Right ventricle myocardium inferior (tissue), 1 donor: ENCODE measurements at places on chromosomes 1 and 21.

DNA sequence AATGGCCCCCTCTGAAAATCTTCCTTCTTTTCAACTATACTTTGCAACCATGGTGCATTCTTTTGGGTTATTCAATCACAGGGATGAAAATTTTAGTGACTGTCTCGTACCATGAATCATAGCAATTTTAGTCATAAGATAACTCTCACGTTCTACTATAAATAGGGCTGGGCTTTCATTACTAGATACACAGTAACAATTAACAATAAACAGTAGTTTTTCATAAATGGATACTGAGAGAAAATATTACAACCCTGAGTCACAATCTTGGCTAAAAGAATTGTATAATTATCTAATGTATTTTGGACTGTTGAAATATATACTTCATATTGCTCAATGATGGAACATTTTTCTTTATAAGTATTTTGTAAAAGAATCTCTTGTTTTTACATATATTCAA is 96.1 kb downstream of the TEX35 start:
- no peak for DNase-seq

GRCh38 chr1:158794247-158794646 is 13.2 kb upstream of the OR6N2 start:
- DNase-seq, result no peak

DNA sequence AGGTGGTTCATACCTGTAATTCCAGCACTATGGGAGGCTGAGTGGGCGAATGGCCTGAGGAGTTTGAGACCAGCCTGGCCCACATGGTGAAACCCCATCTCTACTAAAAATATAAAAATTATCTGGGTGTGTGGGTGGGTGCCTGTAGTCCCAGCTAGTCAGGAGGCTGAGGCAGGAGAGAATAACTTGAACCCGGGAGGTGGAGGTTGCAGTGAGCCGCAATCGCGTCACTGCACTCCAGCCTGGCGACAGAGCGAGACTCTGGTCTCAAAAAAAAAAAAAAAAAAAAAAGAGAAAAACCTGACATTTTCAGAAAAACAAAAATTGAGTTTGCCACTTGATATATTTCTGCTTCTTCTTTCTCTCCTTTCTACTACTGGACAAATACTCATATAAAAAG is 24.3 kb downstream of the CA6 start:
- no peak for DNase-seq

DNA sequence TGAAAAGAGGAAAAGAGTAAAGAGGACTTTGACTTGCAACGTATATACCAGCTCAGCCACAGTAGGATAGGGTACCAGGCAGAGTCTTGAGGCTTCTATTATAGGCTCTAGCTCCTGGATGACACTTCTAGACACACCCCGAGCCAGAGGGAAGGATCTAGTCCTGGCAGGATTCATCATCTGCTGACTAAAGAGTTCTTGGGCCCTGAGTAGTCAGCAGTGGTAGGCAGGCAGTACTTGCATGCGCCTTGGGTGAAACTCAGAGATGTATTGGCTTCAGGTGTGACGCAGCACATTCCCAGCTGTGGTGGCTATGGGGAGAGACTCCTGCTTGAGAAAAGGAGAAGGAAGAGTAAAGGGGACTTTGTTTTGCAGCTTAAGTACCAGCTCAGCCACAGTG is 162.3 kb upstream of the APP start:
- DNase-seq, result no peak

GRCh38 chr1:108609483-108610049 is 49.7 kb downstream of the EEIG2 start:
- no peak for DNase-seq

GRCh38 chr1:203451836-203452784 is 23.5 kb upstream of the PRELP start:
- DNase-seq, result no peak

- no peak for DNase-seq
Measured at GRCh38 chr1:106232128-106232527, 824.3 kb upstream of the PRMT6 start.

DNA sequence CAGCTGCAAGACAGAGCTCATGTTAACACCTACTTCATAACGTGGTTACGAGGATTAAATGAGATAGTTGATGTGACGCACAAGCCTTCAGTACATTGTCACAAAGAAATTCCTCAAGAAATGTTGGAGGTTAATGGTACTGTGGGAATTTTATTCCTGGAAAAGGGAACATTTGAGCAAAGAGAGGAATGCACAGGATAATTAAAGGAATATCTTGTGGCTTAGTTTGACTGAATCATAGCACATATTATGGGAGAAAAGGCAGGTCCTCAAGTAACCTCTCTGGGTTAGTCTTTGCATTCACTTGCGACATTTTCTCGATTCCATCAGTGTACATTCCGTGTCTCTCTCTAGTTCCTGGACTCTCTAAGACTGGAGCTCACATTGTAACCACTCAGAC is 300.2 kb upstream of the DUSP10 start:
- no peak for DNase-seq

GRCh38 chr1:182527680-182528079 is 61.4 kb downstream of the RNASEL start:
- no peak for DNase-seq

GRCh38 chr1:93438716-93439115 is 9.2 kb upstream of the FNBP1L start:
- no peak for DNase-seq

DNA sequence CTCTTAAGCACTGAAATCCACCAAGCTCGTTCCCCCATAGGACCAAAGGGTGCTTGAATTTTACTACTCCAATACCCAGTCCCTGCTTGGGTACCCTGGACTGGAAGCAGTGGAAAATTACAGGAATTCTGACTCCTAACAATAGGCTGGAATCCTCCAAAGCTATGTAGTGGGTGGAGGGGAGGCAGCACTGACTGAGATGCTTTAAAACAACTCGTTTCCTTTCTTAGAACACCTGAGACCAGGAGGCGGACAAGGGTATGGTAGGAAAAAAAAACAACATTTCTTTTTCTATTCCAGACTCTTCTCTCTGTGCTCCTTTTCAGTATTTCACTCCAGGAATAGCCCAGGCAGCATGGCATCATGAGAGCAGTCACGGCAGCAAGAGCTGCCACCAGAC is 2.3 kb downstream of the PEF1 start:
- DNase-seq, result no peak
